Dermis microvascular lymphatic vessel endothelial cell (primary cell): ENCODE measurements at places on chromosomes 7 and 10.

DNA sequence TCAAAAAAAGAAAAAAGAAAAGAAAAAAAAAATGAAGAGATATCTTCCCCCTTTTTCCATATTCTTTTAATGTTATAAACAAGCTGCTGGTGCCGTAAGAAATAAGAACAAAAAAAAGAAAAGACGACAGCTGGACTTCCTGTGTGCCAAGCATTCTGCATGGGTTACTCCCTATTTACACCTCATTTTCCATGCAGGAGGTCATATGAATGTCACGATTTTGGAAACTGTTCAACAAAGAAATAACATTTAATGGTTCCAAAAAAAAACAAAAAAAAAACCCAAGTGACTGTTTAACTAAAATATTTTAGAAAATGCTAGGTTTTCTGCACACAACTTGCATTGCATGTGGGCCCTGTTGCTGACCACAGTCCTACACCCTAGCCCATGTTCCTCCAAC is 159.3 kb downstream of the TNS3 start:
- no peak for DNase-seq

GRCh38 chr7:141158561-141158960 is 84.7 kb downstream of the TMEM178B start:
- no peak for DNase-seq

DNA sequence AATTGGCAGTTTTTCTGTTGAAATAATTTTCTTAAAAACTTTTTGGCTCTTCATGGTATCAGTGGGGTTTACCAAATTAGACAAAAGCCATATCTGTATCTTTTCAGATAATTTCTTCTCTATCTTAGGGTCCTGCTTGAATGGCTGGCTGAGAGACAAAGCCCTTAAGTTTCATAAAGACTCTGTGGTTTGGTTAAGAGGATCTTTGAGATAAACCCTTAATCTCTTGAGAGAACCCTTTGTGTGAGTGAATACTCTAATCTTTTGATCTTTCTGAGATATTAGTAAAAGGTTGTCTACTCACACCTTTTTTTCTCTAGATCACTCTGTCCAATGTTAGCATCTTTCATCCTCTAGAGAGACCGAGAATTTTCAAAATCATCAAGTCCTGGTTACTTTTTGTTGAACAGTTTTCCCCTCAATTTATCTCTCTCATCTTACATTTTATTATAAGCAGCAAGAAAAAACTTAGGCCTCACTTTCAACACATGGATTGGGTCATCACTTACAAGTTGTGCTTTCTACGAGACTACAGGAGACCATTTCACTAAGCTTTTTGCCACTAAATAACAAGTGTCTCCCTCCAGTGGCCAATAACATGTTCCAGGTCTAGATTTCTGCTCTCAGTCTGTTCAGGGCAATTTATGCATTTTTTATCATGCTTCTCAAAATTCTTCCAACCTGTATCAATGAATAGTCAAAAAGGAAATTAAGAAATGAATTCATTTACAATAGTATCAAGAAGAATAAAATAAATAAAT is 28.4 kb downstream of the DNAJC9 start:
- DNase-seq: peak; percentile 54

GRCh38 chr10:71075086-71075758 is 137.1 kb upstream of the UNC5B start:
- DNase-seq: no peak

DNA sequence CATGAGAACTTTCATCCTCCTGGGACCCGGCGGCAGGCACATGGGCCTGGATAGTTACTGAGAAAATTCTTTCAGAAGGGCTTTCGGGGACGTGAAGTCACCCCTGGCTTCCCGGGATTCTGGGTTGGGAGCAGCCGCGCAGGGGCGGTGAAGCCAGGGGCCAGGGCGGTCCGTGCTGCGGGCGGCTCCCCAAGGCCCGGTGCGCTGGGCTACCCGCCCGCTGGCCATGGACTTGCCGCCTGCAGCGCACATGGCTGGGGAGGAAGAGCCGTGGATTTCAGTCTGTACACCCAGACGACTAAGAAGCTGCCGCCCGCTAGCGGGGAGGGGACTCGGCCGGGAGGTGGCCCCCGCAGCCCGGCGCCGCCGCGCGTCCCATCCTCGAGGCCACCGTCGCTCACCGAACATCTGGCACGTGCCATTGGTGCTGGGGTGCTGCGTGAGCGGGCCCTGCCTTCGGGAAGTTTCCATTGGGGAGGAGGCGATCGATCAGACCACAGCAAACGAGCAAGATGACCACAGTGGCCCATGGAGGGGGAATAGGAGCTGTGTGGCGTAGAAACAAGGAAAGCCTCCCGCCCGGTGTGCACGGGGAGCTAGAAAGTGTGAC is 64.5 kb downstream of the TMEM209 start:
- no peak for DNase-seq

GRCh38 chr7:94055963-94056362 is 51.8 kb upstream of the BET1 start:
- no peak for DNase-seq

- no peak for DNase-seq
These were observed 222.3 kb upstream of the MGMT start for GRCh38 chr10:129244757-129245156.
